ENCODE measurements at places on chromosomes 12 and 14. TPM values are rescaled to one million over a fixed set of nuclear protein-coding genes. Genes with fewer than 3 reads are reported as not detected.

The KCNA5 gene
- not detected for total RNA-seq

The TMPRSS12 gene
- not detected for total RNA-seq

The TAS2R43 gene
- total RNA-seq = not detected

The DIO2 gene
- 14.7 TPM for total RNA-seq

All from articular chondrocyte of knee joint (primary cell).